Stimulated activated CD8-positive, alpha-beta memory T cell treated with anti-CD3 and anti-CD28 coated beads, Interleukin-4, amount 100 ng/mL, for 4 hours (primary cell): ENCODE measurements at places on chromosomes 12 and 14.

DNA sequence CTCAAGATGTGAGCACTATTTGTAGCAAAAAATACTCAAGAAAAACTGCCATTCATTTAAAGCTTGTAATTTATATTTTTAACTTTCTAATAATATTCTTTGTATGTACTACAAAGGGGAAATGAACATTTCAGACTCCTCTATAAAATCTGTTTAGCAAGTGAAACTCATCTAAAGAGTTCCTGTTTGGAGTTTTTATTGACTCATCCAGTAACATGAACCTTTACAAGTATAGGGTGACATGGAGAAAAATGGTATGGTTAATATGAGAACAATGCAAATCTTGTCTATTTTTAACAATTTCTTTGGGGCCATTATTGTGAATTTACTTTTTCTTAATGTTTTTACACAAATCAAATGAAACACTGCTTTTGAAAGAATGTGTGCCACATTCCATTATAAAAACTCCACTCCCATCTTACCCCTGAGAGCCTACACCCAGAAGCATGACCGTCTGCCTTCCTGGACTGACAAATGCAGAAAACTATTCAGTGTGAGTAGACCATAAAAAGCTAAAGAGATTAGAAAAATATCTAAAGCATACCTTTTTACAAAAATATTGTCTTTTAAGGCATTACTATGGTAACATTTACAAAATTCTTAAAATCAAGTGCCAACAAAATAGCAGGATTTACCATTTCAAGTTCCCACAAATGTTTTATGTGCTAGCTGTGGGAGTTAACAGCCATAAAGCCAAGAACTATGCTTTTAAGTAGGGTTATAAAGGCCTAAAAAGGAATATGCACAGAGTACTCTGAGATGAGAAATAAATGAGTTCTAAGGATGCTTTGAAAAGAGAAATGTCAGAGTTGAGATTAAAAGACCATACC, 144.0 kb downstream of the ADAMTS20 start:
- no peak for DNase-seq

DNA sequence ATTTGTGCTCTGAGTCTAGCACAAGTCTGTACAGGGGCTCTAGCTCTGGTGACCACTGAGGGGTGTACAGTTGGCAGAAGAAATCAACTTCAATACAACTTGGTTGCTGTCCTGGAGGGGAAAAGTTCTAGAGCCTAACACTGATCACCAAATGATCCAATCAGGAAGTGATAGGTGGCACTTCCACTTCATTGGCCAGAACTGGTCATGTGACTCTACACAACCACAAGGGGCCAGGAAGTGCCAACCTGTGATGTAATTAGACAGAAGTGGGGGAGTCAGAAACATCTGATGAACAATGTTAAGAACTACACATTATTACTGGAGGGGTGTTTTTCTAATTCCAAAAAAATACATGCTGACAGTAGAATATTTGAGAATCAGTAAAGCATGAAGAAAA, 401.6 kb downstream of the VRK1 start:
- no peak for DNase-seq

DNA sequence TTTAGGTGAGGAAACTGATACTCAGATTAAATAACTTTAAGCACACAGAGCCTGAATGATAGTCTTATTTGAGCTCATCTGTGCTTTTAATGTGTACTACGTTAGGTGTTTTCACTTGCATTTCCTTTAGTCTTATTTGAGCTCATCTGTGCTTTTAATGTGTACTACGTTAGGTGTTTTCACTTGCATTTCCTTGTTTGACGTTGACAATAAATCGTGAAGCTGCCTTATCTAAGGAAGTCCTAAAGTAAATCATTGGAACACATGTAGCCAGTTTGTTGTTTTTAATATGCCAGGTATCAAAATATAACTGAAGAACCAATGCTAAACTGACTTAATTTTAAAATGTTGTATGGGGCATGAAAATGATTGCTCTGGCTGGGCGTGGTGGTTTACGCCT, 2.0 kb downstream of the RAP1B start:
- no peak for DNase-seq

- DNase-seq = no peak
These were observed 190.7 kb upstream of the PPFIA2 start for GRCh38 chr12:81949841-81950308.

- DNase-seq = no peak
These were observed 23.6 kb downstream of the DAD1 start for GRCh38 chr14:22565391-22565945.

DNA sequence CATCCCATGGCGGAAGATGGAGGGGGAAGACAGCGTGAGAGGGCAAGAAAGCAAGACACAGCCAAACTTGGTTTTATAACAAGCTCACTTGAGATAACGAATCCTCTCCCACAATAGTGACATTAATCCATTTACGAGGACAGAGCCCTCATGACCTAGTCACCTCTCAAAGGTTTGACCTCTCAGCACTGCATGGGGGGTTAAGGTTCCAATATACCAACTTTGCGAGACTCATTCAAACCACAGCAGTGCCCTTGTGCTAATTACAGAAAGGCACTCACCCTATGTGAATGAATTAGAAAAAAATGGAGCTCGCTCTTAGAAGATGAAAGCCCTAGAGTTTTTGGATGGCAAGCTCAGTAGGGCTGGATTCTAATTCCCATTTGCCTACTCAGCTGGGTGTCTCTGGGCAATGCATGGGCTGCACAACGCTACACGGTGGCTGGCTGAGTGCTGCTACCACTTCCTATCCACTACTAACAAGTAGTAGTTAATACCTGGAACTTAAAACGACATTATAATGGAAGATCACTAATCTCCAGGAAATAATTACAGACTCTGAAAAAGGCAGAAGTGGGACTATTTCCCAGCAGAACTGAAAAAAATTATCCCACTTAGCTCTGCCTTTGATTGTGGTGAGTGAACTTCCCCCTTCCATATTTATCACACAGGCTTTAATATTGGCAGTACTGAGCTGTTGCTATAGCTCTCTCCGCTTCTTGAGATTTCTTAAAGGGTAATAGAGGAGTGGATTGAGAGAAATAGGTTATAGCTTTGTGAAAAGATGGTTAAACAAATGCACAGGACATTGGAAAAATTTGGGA, 27.5 kb downstream of the TESPA1 start:
- no peak for DNase-seq

- no peak for DNase-seq
These were observed 8.7 kb downstream of the DNAI7 start for GRCh38 chr12:25186038-25186787.

DNA sequence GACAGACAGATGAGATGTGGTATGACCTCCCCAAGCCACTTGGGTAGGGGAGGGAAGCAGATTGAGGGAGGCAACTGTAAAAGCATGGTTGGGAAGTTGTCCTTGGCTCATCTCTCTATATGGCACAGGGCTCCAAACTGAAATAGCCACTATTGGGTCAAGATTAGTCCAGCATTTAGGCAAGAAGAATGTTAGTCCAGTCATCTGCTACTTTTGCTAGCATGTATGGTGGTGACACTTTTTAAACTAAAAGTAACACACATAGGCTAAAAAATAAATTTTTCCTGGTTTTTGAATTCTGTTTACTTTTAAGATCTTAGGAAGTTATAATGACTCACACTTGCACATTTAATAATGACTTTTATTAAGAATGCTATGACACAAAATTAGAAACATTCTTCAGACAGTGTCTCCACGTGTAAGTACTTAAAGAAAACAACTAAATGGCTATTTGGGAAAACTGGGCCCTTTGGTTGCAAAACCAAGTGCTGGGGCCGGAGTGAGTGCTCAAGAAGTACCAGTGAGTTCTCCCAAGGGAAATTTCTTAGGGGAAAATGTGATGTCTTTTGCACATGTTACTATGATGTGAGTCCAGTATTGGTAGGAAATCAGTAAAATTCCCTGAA, 179.1 kb upstream of the HIF1A start:
- no peak for DNase-seq
